ENCODE measurements at places on chromosomes 1 and 21.

DNA sequence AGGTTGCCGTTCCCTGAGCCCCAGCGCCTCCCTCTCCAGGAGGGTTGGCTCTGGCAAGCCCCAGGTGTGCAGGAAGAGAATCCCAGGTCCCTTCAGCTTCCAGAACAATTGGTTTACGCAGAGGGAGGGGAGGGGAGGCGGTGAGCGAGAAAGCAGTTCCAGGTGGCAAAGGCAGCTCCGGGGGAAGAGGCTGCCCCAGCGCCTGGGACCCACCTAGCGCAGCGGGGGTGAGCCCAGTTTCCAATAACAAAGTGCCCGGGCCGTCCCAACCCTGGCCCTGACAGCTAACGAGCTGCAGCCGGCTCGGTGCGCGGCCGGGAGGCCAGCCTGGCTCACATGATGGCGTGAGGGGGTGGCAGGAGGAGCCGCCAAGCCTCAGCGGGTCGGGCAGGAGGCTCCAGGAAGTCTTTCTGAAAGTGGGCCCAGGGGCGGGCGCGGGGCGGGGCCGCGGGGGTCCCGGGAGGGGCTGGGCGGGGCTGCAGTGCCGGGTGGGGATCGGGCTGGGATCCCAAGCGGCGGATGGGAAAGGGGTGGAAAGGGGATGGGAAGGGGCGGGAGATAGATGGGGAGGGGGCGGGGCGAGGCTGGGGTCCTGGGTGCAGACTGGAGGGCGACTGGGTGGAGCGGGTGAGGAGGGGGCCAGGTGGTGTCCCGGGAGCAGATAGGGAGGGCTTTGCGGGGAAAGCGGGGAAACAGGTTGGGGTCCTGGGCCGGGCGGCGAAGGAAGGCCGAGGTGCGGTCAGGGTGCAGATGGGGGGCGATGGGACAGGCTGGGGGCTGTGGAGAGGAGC lies 22.8 kb downstream of the DHRS3 start:
- no peak for DNase-seq

- DNase-seq = peak; percentile 17
These were observed 1.0 kb downstream of the TMEM200B start for GRCh38 chr1:29122682-29123052.

DNA sequence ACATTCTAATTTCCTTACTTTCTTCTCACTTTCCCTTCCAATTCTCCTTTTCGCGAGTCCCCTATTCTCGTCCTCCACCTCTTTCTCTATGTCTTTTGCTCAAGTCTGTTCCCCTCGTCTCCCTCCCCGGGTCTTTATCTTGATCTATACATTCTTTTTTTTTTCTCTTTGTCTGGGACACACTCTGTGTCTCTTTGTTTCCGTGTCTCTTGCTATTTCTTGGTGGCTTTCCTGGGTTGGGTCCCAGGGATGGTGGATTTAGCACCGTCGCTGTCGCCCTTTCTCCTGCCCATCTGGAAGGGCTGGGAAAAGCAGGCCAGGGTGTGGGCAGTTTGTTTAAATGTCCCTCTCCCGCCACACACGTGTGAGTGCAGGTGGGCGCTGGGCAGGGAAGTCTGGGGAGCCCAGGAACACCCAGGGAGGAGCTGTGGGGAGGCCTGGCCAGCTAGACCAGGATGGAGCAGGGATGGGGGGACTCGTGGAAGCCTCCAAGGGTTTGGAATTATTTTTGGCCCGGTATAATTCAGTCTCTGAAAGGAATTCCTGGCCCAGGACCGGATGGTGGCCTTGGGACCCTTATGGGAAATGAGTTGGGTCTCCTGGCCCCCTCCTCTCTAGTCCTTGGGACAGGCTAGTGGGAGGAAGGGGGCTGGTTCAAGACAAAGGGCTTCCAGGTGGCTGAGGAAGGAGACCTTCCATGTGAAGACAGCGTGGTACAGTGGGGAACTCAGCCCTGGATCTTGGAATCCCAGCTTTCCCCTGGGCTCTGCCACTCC lies 9.5 kb upstream of the ID3 start:
- DNase-seq = no peak

DNA sequence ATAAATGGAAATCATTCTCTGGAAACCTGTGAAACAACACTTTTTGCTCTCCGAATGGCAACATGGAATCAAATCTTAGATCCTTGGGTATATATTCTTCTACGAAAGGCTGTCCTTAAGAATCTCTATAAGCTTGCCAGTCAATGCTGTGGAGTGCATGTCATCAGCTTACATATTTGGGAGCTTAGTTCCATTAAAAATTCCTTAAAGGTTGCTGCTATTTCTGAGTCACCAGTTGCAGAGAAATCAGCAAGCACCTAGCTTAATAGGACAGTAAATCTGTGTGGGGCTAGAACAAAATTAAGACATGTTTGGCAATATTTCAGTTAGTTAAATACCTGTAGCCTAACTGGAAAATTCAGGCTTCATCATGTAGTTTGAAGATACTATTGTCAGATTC lies 45.7 kb downstream of the PTGFR start:
- DNase-seq = no peak

DNA sequence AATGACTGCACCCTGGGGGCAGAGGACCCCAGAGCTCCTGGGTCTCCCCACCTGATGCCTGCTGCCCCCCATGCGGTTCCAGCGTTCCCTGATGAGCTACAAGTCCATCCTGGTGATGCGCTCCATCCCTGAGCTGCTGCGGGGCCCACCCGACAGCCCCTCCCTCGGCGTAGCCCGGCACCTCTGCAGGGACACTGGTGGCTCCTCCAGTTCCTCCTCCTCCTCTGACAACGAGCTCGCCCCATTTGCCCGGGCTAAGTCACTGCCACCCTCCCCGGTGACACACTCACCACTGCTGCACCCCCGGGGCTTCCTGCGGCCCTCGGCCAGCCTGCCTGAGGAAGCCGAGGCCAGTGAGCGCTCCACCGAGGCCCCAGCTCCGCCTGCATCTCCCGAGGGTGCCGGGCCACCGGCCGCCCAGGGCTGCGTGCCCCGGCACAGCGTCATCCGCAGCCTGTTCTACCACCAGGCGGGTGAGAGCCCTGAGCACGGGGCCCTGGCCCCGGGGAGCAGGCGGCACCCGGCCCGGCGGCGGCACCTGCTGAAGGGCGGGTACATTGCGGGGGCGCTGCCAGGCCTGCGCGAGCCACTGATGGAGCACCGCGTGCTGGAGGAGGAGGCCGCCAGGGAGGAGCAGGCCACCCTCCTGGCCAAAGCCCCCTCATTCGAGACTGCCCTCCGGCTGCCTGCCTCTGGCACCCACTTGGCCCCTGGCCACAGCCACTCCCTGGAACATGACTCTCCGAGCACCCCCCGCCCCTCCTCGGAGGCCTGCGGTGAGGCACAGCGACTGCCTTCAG lies 35.5 kb downstream of the TRIM11 start:
- no peak for DNase-seq

- no peak for DNase-seq
These were observed 633.8 kb downstream of the PTPRC start for GRCh38 chr1:199272628-199273086.

DNA sequence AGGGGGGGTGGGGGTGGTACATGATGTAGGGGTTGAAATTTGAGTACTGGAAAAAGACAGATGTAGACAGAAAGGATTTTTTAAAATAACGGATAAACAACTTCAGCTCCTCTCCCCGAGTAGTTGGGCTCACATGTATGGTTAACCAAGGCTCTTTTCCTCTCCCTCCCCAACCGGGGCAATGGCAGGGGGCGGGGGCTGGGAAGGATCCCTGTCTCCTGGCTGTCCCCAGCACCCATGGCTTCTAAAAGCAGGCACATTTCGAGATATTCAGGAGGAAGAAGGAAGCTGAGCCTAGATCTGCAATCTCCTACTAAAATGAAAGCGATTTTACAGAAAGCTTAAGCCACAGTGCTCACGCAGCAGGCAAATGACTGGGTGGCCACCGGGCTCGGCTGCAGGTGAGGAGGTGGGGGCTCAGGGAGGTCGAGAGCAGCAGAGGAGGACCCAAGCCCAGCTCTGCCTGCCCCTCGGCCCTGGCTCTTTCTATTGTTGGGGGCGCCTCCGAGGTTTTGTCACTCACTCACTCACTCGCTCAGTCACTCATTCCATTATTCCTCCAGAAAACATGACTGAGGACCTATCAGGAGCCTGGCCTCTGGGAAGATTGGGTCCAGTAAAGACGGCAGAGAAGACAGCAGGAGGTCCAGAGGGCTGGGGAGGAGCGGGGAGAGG lies 573.3 kb downstream of the PTPRU start:
- no peak for DNase-seq

GRCh38 chr1:154683820-154684219 lies 75.8 kb upstream of the ADAR start:
- DNase-seq = no peak

- DNase-seq = no peak
These were observed 13.6 kb upstream of the ADARB1 start for GRCh38 chr21:45060675-45061311.

Measured in renal cortex interstitium (tissue), 15 donors.